ENCODE measurements at places on chromosomes 11 and 22.

- DNase-seq: no peak
Measured at GRCh38 chr22:48779211-48779643, 1048.4 kb downstream of the BRD1 start.

DNA sequence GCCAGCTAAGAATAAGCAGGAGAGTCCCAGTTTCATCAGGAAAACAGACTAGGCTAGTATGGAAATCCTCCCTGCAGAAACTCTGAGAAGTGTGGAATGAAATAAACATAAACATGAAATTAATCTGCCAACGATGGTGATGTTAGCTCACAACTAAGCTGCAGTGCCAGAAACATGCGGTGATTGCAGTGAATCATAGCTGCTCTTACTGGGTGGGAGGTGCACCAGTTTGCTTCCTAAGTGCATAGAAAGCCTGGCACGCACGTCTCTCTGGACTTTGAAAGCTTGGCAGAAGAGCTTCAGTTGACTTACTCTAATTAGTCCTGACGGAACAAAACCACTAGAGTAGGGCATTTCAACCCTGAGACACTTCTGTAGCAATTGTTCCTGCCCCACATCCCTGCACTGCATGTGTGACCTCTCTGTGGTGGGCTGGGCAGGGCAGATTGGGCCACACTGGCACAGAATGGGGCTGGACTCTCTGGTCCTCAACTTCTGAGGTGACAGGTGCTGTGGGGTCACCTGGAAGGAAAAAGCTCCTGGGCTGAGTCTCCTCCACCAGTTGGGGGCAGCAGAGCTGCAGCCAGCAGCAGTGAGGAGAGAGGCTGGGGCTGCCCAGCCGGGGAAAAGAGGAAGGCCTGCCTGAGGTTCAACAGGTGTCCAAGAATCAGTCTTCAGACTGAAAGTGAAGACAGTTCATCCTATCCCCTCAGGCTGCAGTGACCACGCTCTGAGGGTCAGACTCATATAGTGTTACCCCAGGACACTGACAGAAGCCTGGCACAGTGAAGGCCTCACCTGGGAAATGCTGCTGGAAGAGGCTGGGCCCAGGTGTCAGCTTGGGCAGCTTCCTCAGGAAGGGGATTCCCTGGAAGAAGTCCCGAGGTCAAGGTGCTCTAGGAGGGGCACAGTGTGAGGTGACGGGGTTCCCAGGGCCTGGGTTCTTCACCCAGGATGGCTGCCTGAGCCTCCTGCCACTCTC lies 40.5 kb downstream of the GGTLC2 start:
- DNase-seq: no peak

DNA sequence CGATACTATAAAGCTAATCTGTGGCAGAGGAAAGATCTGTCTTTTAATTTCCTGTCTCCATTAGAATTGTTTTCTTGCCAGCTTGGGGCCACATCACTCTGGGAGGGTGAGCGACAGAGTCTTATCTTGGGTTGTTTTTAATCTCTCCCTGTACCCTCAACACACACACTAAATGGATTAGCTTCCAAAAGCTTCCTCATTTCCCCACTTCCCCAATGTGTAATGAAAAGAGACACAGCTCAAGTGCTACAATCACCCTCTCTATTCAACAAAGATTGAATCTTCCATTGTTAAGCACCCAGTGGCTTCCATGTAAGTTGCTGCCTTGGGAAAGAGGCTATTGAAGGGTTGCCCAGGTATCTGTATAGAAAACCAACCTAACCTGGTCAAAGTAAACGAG lies 6.1 kb upstream of the ASCL3 start:
- no peak for DNase-seq

- no peak for DNase-seq
Measured at GRCh38 chr22:38077096-38077495, 6.9 kb downstream of the SLC16A8 start.

GRCh38 chr11:45211732-45212131 lies 65.3 kb downstream of the PRDM11 start:
- no peak for DNase-seq

DNA sequence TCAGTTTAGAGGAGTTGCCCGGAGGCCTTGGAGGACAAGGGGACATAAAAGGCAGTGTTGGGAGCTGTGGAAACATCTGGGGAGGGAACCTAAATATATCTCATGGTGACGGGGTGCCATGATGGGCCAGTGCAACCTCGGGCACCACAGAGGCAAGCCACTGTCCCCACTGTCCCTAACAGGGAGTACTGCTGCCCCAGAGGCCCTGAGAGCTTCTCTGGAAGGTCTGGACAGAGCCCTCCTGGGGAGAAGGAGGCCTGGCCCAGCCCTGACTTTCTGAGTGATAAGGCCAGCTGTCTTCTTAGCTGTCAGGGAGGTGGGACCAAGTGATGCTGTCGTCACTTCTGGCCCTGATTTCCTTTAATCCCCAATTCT lies 5.5 kb upstream of the P2RY6 start:
- no peak for DNase-seq

DNA sequence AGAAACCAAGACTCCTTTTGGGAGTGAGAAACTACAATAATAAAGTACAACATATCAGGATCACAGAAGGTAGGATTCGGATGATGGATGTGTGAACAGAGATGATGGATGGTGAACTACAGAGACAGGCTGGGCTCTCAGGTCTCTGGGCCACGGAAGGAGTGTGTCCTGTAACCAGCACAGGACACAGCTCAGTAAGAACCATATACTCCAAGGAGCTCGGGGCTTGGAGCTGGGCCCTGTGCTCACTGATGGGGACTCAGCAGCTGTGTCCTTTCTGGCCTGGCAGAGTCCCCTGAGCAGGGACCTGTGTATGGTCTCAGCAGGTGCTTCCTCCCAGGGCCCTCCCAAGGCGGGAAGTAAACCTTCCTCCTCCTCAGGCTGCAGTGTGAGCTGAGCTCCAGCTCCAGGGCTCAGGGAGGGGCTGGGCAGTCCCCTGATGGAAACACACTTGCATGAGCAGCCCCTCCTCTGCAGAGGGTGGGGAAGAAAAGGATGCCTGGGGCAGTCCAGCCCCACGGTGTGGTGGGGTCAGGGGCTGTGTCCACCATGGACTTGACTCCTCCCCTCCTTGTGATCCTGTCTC lies 39.8 kb upstream of the TOP3B start:
- no peak for DNase-seq

DNA sequence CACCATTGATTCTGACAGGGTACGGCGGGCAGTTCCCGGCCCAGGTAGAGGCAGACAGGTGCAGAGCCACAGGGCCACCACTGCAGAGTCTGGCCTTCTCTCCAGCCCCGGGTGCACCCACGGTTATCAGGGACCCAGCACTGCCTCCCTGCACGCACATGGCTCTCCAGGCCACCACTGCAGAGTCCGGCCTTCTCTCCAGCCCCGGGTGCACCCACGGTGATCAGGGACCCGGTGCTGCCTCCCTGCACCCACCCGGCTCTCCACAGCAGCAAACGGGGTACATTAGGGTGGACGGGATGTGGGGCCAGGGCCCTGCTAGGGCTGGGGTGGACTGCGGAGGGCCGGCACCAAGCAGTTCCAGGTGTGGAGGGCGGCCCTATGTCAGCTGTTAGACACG lies 272.9 kb downstream of the BRD1 start:
- no peak for DNase-seq

DNA sequence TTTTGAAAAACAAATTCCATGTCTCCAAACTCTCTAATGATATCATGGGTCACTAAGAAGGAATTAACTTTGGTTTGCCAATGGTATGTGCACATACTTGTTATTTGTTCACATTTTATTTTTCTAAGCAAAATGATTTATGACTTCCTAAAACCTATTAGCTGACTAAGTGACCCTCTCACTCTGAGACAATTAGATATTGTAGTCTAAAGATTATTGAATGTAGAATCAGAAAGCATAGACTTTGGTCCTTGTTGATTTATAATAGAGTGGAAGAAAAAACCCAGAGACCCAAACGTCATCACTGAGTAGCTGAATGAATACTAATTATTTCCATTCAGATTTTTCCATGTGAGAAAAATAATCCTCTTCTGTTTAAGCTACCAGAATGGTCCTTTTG lies 243.5 kb upstream of the ANO3 start:
- no peak for DNase-seq

DNA sequence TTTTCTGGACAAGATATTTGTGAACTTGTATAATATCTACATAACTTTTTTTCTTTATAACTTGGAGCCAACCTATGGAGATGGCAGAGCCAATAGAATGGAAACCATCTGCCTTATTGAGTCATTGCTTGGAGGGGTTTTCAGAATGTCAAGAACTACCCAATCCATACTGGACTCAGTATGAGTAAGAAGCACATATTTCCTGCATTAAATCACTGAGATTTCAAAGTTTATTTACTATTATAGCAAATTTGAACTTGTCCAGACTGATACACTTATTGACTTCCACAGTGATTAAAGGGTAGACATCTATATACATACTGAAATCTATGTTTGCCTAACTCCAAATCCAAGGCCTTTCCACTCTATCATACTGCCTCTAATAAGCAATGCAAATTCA lies 704.0 kb downstream of the KCNA4 start:
- no peak for DNase-seq

GRCh38 chr22:35970616-35971455 lies 57.8 kb downstream of the RBFOX2 start:
- no peak for DNase-seq

DNA sequence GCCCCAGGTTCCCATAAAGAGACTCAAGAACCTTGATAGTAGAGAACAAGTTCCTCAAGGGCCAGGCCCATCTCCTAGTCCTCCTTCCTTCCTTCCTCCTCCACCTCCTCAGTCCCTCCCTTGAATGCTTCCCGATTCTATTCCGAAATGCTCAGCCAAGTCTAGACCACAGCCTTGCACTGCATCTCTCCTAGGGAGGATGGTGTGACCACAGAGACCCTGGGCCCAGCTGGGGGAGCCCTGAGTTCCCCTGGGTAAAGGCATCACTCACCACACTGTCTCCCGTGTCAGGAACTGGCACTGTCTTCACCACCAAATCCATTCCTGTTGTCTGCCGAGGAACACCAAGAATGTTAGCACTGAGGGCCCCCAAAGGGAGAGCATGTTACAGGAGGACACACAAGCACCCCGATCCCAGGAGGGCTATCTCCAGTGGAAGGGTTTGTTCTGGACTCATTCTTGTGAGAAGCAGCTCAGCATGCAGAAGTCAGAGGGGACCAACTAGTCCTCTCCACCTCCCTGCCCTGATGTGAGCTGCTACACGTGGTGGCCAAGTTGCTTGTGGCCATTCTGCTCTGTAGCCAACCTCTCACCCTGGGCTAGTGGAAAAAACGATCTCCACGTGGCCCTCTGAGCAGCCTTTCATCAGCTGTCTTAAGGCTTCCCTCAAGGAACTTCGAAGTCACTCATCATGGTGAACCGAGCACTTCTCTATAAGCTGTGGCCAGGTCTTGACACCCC lies 8.7 kb downstream of the IFT27 start:
- no peak for DNase-seq

DNA sequence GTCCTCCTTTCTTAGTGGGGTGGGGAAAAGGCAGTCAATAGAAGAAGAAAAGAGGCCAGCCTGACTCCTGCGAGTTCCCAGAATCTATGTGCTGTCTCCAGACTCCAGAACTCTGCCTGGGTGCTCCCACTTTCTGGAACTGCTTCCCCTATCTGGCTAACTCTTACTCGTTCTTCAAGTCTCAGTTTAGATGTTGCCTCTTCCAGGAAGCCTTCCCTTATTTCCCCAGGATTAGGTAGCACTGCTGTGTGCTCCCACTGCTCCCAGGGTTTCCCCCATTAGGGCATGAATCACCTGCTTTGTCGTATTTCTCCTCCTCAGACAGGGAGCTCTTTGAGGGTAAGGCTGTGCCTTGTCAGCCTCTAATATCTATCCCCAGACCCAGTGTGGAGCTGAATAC lies 17.5 kb upstream of the SYT7 start:
- DNase-seq: no peak

GRCh38 chr22:26847046-26847445 lies 189.7 kb downstream of the MIAT start:
- no peak for DNase-seq

DNA sequence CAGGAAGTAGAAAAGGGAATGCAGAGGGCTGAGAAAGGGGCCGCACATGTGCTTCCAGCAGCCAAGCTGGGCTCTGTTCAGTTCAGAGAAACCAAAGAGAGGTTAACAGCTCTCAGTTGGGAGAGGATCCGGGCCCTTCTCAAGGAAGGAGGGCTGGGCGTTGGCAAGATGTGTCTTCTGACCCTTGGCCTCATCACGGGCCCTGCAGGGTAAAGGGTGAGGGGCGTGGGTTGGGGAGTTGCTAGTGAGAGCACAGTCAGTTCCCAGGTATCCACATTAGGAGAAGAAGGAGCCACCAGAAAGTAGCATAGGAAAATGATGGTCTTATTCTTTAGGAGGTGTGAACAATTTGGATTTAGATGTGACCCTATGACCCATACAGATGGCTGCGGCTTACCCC lies 73.0 kb downstream of the OSBP2 start:
- DNase-seq: no peak

DNA sequence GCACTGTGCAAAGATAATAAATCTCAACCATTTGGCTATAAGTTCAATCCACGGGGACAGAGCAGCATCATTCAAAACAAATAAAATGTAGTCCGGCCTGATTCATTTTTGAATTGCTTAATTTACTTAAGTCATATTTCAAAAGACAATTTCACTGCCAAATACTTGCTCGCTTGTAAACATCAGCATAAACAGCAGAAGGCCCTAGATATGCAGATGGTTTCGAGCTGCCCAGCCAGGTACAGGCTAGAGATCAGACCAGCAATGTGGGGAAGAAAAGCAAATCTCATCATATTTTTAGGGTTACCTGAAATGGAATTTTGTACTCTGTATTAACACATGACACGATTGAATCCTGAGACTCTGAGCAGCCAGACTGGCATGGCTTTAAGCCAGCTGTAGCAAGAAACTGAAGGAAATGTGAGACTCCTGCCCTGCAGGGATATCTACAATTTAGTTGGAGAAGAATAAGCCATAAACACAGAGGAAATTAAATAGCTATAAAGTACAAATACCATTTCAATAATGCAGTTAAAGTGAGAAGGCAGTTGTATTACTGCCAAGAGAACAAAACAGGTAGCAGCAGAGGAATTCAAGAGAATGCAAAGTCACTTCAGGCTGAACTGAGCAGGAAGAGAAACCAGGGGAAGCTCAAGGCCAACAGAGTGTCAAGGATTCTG lies 440.3 kb downstream of the ETS1 start:
- no peak for DNase-seq

DNA sequence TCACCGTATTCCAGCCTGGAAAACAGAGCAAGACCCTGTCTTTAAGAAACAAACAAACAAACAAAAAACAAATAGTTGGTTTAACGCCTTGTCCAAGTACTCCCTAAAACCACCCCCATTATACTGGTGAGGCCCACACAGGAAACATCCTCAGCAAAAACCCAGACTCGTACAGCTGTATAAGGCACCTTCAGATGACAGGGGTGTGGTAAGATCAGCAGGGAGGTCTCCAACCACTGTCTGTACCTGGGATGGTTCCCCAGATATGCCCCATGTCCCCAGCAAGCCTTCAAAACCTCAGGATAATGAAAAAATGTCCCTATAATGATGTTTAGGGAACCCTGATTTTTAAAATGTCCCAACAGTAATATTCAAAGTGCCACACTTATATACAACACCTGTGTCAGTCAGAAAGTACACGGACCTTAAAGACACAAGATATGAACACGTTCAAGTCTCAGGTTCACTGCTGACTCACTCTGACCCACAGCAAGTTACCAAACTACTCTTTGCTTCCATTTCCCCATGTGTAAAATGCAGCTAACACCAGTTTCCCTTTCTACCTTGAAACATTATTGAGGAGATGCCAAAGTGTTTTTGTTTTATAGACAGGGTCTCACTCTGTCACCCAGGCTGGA lies 9.3 kb downstream of the SF3A1 start:
- DNase-seq: no peak

GRCh38 chr22:37112084-37112728 lies 2.7 kb upstream of the TMPRSS6 start:
- no peak for DNase-seq

Data from NCI-H748 treated with DMSO at 0.1 percent for 48 hours (cell line).